ENCODE measurements at places on chromosomes 2 and 18.

DNA sequence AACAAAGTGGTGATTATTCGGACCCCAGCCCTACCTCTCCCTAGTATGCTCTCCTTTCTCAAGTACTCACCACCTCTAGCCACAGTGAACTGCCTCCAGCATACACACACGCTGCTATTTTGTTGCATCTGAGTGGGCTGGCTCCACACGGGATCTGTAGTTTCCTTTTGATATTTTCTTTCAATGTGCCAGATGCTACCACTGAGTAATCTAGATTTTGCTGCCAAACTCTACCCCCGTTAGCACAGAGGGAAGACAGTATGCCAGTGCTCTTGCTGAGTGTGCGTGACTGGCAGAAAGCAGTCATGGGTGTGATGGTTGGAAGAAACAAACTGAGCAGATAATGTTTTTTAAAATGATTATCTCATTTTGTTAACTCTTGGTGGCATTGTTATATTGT lies 11.6 kb downstream of the CFLAR start:
- no peak for DNase-seq

- DNase-seq, result no peak
These were observed 105.9 kb downstream of the HIBCH start for GRCh38 chr2:190213441-190214335.

DNA sequence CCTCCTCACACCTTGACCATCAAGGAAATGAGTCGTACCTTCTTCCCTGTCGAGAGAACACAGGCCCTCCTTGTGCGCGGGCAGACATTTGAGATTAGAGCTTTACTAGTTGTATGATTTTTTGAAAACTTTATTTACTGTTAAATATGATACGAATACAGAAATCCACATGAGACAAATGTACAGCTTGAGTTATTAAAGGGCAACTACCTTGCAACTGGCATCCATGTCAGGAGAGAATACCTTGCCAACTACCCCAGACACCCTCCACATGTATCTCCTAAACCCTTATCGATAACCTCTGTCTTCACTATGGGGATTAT lies 28.3 kb downstream of the KLHL23 start:
- no peak for DNase-seq

GRCh38 chr2:85994897-85995647 lies 106.3 kb upstream of the ST3GAL5 start:
- DNase-seq, result no peak

- DNase-seq, result no peak
These were observed 56.4 kb upstream of the PPP1CB start for GRCh38 chr2:28695245-28695647.

DNA sequence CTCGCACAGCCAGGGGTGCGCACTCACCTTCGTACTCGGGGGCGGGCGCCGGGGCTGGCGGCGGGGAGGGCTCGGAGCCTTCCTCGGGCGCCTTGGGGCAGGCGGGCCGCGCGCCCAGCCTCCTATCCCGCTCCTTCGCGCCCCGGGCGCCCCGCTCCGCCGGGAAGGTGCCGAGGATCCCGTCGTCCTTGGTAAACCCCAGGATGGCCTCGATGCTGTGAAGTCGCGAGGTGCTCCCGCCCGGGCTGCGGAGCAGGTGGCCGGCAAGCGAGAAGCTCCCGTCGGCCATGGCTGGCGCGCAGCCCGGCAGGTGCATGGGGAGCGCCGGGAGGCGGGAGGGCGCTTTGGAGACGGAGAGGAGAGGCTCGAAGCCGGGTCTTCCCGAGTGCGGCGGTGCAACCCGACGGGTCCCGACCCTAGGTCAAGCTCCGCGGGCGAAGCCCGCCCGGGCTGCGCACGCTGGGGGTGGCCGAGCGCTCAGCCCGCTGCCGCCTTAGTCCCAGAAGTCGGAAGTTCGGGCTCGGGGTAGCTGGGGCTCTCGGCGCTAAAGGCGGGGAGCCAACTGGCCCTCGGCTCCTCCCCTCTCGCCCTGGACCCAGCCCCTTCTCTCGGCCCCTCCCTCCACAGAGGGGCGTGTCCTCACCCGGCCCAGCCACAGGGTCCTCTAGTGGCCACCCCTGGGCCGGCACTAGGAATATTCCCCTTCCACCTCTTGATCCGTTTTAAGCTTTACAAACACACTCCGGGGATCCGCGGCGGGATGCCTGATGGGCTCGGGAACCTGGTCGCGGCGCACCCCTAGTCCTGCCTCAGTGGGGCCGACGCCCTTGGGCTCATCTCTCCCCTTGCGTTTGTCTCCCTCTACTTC lies at the start of gene RAX:
Gene RAX (minus strand): TSS at position 564 of the 868 bp plus-strand sequence. CDS start 248 bp downstream, at position 316.
- DNase-seq, result no peak

DNA sequence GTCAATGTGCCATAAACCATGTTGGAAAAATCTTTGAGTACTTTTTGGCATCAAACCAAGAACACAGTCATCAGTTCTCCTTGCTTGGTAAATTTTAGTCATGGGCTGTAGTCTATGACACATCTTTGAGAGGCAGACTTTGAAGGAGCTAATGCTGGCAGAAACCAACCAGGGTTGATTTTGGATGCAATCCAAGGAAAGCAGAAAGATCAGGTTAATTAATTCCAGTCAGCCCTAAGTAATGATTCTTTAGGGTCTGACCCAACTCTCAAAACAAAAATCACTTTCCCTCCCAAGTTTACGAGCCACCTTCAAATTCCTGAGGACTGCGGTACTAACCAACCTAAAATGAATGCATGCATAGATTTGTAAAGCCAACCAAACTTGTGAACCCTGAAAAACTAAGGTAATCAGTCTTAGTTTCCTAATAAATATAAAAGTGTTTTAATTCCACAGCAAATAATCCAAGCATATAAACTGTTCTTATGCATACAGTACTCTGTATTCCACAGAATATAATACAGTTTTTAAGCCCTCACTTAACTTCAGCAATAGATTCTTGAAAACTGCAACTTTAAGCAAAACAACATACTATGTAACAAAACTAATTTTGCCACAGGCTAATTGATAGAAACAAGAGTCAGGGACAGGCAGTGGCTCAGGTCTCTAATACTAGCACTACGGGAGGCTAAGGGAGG lies 22.0 kb downstream of the AP1S3 start:
- no peak for DNase-seq
